Stimulated activated CD8-positive, alpha-beta memory T cell treated with anti-CD3 and anti-CD28 coated beads, Interleukin-2, amount 100 ng/mL, for 1 hour (primary cell): ENCODE measurements at places on chromosomes 3 and 15.

DNA sequence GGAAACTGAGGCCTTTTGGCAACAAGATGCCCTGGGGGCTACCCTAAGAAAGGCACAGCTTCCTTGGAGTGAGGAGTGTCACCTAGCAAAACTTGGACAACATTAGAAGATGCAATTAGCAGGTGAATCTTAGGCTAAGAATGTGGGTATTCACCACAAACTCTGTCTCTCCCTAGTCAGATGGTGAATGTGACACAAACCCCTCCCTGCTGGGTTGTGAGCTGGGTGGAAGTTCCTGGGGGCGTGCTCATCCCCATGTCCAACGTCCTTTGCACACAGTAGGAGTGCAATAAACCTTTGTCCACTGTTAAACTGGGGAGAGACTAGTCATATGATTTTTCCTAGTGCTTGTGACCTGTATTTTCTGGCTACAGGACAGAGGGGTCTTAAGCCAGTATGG, 67.1 kb upstream of the SH3GL3 start:
- DNase-seq, result no peak

DNA sequence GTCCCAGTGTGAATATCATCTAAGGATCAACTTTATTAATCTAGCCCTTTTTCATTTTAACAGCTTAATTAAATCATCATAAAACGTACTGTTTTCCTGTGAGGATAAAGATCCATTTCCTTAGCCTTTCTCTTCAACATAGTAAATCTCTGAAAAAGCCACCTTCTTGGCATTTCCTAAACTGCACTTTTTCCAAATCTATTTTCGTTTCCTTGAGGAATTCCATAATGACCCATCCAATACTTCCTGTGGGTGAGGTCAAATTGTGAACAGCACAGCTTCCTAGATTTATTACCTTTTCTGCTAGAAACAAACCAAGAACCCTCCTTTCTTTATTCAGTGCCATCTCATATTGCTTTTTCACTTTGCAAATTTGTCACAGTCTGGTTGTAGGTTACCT, 129.4 kb upstream of the CNTN4 start:
- no peak for DNase-seq

DNA sequence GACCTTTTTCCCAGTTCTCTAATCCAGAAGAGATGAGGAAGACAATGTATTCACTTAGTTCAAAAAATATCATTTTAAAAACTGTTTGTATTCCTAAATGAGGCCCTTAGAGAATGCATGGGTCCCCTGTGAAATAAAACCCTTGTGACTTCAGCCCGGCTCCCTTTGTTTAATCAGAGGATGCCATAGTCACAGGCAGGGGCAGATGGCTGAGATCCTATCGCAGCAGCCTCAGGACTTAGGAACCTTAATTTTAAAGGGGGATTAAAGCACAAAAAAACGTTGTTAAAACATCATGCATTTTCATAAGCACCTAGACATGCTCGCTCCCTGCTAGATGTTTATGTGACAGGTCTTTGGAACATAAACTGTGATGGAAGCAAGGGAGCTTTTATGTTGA, 176.6 kb downstream of the IL20RB start:
- DNase-seq, result no peak

DNA sequence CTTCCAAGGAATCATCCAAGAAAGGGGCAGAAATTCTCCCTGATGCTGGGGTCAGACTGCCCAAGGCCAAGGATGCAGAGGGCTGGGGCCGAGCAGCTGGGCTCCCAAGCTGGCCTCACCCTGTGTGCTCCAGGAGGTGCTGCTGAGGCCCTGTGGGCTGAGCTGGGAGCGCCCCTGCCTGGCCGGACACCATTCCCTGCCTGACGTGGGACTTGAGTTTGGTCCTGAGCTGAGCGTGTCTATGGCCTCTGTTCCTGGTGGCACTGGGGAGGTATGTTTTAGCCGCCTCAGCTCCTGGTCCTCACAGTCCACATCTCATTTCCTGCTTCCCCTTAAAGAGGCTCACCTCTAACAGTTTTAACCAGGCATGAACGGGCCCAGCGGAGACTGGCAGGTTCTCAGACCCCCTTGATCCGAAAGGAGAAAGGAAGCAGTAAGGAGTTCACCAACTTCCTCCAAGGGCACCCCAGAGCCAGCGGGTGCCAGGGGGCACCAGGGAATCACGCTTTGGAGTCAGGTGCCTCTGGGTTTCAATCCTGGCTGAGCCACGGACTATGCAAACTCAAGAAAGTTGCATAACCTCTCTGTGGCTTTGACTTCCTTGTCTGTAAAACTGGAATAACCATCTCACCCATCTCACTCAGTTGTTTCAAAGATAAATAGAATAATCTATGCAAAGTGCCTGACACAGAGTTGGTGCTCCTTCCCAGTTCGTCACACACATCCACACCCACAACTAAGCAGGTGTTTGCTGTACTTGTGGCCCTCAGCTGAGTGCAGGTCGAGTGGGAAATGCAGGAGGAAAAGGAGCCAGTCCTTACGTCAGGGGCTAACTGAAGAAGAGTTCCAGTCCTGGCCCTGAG, 48.6 kb downstream of the SLC12A8 start:
- DNase-seq, result no peak

GRCh38 chr15:90009301-90010022, 8.3 kb downstream of the ZNF710 start:
- DNase-seq, result no peak

GRCh38 chr3:48938156-48938555, 19.5 kb downstream of the ARIH2 start:
- DNase-seq, result no peak

DNA sequence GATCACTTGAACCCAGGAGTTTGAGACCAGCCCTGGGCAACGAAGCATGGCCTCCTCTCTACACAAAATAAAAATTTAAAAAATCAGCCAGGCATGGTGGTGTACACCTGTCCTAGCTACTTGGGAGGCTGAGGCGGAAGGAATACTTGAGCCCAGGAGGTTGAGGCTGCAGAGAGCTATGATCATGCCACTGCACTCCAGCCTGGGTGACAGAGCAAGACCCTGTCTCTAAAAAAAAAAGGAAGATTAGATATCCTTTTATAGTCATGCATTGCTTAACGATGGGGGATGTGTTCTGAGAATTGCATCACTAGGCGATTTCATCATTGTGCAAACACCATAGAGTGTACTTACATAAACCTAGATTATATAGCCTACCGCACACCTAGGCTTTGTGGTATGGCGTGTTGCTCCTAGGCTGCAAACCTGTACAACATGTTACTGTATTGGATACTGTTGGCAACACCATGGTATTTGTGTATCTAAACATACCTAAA, 12.6 kb downstream of the ALAS1 start:
- DNase-seq, result no peak

DNA sequence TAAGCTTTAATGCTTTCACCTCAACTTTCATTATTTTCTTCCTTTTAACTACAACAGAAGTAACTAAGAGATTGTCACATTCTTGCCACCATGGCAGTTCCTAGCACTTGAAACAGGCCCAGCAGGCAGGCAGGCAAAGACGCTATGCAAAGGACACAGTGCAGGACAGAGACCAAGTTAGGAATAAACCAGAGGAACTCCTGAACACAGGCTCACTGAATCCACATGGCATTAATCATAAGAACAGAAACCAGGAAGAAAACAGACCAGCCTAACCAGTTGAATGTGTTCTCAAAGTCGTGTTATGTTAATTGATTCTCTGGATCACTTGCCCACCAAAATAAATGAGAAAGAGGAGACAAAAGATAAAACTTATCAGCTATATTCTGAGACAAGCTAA, 397.6 kb downstream of the TBL1XR1 start:
- DNase-seq, result no peak

- no peak for DNase-seq
These were observed 108.9 kb upstream of the TSC22D2 start for GRCh38 chr3:150299201-150299600.

- no peak for DNase-seq
These were observed 26.2 kb upstream of the HACD2 start for GRCh38 chr3:123611082-123611481.

DNA sequence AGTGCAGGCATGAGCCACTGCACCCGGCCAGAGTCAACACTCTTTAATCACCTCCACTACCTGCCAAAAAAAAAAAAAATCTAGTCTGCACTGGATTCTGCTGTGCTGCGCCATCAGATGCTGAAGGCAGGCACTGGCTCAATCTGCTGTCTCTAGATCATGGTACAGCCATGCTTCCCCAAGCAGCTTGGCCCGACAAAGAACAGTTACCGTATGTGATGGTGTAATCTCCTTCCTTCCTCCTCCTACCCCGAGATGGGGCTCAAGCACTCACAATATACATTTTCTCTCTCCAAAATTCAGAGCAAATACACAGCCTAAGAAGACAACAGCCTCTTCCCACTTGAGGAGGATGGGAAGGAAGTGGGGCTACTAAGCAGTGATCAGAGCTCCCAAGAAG, 45.1 kb downstream of the DAPK2 start:
- no peak for DNase-seq

DNA sequence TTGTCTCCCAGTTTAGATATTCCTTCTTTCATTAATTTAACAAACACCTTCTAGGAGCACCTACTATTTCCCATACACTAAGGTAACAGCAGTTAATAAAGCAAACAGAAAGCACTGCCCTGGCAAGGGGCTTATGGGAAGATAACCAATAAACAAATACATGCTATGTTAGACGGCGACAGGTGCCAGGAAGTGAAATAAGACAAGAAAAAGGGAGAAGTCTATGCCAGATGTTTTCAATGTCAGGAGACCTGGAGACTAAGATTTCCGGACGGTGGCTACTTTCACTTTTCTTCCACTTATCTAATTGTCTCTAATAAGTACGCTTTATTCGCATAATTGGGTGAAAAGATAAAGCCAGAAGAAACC, 32.5 kb upstream of the ZNF445 start:
- DNase-seq, result no peak

- no peak for DNase-seq
These were observed 55.1 kb downstream of the WDR76 start for GRCh38 chr15:43881944-43882343.

DNA sequence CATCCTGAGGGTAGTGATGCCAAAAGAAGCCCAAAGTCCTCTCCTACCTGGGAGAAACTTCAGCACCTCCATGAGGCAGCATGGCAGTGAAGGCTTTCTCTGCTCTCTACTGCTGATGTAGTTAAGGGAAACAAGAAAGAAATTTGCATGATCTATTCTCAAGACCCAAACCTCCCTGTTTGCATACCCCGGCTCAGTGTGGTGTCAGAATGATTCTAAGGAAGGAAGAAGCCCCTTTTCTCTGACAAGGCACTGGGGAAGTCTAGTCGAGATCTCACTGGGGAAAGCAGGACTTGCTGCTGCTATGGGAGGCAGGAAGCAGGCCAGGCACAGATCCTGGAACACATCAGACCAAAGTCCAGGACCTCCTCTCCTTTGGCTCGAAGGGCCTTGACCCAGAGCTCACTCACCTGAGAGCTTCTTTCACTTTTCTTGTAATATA, 89.4 kb upstream of the ICE2 start:
- no peak for DNase-seq

GRCh38 chr3:38985981-38986380, 65.8 kb downstream of the SCN11A start:
- DNase-seq, result no peak

GRCh38 chr15:42502477-42502876, 7.0 kb downstream of the SNAP23 start:
- no peak for DNase-seq

DNA sequence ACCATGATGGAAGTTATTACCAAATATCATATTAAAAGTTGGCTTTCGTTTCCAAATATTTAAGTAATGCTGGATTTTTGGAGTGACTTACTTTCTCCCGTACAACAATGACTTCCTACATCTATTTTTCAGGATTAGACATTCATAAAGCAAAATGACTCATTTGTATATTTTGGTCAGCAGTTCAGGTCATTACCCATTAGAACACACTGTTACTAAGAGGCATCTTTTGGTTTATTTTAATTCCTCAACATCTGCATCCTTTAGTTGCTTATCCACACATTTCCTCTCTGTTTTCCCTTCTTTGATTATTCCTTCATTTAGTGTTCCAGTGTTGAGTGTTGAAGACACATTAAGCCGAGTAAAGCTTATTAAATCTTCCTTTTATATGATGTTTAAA, 348.2 kb downstream of the NAALADL2 start:
- DNase-seq, result no peak

- no peak for DNase-seq
These were observed 46.9 kb upstream of the PPP2R3A start for GRCh38 chr3:135918600-135918999.

GRCh38 chr3:50111757-50112156, 23.0 kb downstream of the RBM5 start:
- no peak for DNase-seq

DNA sequence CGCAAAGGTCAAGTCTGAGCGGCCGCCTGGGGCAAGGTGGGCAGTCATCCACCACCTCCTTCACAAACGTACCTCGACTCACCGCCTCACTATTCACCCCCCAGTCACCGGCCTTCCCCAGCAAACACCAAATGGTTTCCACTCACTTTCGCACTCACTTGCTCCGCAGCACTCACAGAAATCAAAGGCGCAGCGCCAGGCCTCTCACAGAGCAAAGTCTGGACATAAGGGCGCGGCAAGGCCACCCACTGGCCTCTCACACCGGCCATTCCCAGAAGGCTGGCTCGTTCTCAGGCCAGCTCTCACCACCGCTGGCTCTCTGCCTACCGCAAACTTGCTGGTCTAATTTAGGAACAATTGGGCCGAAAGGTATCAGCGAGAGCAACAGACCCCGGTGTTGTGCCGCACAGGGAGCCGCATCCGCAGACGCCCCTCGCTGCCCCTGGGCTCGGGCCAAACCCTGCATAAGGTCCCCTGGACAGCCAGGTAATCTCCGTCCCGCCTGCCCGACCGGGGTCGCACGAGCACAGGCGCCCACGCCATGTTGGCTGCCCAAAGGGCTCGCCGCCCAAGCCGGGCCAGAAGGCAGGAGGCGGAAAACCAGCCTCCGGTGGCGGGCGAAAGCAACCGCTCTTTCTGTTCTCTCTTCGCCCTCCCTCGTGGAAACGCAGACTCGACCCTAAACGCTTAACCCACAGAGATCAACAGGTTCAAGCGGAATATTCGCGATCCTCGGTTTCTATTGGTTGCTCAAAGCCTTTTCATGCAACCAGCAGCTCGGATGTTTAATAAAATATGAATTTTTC, 2.9 kb downstream of the SHOX2 start:
- DNase-seq, result no peak

GRCh38 chr3:50251220-50251619, 15.2 kb downstream of the GNAI2 start:
- DNase-seq, result no peak

GRCh38 chr3:158918008-158918407, 116.2 kb downstream of the MFSD1 start:
- DNase-seq, result no peak
